ENCODE measurements at places on chromosomes 2 and 18.

DNA sequence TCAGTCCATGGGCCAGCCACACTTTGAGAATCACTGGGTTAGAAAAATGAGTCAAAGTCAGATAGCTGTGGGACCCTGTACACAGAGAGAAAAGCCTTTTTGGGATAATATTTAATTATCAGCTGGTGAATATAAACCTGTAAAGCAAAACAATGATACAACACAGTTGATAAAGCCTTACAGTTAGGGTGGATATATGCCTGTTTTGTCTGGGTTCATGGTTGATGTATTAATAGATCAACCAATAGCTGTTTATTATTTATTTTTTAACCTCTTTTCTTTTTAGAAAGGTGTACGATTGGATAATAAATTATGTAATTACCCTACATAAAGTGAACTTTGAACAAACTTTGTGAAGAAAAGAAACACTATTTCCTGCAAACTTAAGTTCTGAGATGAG, 145.6 kb downstream of the TDRD15 start:
- DNase-seq: no peak

- DNase-seq: no peak
These were observed 206.5 kb upstream of the TCF4 start for GRCh38 chr18:55794288-55795052.

DNA sequence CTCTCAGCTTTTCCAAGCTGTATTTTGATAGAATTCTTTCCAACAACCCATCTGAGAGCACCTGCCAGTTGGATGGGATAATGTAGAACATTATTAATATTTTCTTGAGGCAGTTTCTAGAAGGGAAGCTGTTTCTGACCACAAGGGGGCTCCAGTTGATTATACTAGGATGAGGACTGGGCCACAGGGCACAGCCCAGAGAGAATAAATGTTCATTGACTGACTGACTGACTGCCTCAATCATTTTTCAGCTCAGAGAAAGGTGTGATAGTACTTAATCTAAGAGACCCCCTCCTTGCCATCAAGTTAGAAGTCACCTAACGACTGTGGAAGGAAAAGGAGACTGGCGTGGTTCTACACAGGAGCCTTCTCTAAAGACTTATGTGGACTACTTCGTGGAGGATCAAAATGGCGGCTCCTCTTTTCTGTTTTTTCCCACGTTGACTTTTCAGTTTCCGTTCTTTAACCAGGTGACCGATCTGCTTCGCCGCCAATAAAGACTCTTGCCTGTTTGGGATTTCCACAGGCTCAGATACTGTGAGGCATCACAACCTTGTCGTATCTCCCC, 31.9 kb upstream of the CREG2 start:
- DNase-seq: peak; percentile 42

- no peak for DNase-seq
These were observed 265.2 kb downstream of the CCDC85A start for GRCh38 chr2:56449002-56449431.

DNA sequence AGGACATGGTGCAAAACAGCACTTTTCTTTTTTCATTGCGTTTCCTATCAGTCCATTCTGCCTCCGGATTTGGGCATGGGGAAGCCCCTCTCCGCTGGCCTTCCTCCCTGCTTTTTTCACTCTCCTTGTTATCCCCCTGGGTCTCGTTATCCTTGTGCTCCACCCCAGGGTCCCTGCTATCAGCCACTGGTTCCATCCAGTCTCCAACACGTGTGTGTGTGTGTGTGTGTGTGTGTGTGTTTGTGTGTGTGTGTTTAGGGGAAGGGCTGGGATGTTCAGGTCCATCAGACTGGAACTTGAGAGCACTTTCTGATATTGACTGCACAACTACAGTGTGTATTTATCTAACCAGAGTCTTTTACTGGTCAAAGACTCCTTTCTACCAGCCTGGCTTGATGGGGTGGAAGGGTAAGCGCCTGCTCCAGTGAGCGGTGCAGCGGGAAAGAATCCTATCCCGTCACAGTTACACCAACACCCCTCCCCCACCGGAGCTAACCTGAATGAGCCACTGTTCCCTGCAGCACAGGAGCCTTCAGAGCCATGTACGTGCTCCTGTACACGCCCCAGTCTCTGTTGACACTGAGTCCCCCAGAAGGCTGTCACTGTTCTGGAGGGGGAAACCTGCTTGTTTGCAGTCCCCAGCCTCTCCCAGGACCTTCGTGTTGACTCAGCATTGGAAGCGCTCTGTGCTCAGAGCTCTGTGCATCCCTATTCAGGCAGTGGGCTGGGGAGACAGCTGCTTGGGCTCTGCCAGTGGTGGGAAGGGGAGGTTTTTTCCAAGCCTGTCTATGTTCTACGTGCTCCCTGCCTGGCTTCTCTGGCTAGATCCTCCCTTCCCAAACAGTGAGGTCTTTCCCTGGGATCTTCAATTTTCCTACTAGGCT, 4.6 kb downstream of the INHA start:
- no peak for DNase-seq

DNA sequence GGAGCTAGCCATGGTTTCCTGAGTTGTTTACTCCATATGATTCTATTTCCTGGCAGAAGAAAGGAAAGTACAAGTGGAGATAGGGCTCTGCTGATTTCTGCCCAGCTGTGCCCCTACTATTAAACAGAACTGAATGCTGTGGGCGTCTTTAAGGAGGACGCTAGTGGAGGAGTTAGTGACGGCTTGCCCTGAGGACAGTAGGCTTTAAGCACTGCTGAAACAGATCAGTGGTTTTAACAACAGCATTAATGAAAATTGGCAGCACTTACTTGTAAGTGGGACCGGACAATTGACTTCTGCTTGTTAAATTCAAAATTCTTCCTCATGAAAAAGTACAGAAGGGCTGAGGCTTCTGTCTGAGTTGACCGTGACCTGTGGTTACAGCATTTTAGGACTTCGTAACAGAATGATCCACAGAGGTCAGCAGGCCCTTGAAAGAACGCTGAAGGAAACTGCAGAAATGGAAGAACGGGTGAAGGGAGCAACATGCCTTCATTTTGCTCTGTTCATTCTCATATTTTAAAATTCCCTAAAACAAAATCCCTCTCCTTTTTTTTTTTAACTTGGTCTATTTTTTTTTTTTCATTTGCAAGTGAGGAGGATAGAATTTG, 80.6 kb upstream of the CCDC195 start:
- DNase-seq: no peak

GRCh38 chr2:233076749-233077148, 16.6 kb downstream of the INPP5D start:
- no peak for DNase-seq

DNA sequence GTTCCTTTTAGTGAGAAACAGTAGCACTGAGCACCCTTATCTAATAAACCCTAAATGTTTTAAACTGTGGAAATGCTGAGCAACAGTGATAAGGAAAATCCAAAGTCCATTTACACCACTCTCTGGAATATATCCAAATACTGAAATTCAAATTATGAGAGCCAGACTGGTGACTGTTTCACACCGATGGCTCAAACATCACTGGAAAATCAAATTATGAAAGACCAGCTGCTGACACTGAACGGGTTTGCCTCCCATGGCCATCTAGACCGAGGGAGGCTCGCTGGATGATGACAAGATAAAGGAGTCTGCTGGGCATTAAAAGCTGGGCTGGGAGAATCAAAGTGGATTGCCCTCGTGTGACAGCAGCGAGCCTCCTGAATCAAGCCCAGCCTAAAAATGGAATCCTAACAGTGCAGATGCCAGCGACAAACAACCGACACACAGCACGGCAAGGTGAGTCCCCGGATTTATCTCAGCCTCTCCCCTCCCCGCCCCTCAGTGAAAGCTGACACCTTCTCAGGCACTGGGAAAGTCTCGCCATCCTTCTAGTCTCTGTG, 30.3 kb downstream of the SERPINE2 start:
- DNase-seq: no peak

DNA sequence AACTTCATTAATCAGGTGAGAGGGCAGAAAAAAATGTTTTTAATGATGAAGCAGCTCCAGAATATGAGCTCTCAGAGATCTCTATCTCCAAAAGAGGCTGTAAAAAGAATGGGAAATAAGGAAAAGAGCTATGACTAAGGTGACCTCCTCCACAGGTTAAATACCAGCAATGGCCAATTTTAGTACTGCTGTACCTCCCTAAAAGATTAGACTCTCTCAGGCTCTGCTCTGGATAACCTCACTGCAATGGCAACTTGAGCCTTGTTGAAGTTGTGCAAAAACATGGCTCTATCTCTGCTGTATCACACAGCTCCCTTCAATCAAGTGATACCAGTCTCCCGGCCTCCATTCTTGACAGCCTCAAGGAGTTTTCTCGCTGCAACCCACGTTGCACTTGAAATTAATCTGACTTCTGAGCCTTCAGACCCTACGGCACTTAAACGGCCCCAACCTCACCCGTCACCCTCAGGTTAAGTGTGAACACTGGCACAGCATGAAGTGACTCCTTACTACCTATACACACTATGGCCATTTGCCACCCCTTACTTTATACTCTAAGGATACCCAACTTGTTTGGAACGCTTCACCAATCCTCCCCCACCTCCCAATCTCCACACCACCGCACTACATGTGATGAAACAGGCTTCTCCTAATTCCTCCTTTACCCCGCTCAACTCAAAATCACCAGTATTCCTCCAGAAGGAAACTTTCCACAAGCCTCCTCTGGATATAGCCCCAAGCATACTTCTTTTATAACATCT, 36.3 kb downstream of the SMAD2 start:
- no peak for DNase-seq

- no peak for DNase-seq
These were observed 66.7 kb downstream of the KIAA1328 start for GRCh38 chr18:36895606-36896005.

DNA sequence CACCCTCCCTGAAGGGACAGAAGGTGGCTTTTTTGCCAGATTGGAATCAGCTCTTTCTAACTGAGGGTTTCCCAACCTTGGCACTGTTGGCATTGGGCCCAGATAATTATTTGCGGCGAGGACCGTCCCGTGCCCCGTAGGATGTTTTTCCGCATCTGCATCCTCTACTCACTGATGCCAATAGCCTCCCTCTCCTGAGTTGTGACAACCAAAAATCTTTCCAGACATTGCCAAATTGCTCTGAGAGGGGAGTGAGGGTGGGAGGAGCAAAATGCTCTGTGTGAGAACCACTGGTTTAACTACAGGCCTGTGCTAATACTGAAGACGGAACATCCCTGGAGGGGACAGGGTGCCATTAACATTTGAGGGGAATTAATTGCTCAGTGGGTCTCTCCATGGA, 33.6 kb upstream of the GLI2 start:
- no peak for DNase-seq

DNA sequence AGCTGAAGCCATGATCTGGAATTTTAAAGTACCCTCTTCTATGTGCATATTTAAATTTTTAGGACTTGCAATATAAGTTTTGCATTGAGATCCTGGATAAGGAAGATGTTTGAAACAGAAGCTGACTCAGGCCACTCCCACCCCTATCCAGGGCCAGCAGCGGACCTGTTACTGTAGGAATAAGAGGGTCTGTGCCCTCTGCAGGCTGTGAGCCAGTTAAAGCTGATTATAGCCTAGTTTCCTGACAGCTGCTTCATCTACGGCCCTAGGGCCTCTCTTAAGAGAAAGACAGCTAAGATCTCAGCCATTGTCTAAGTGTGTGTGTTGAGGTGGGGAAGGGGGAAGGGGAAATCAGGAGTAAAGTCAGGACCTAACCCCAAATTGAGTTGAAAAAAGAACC, 234.0 kb downstream of the HAUS1 start:
- DNase-seq: no peak

DNA sequence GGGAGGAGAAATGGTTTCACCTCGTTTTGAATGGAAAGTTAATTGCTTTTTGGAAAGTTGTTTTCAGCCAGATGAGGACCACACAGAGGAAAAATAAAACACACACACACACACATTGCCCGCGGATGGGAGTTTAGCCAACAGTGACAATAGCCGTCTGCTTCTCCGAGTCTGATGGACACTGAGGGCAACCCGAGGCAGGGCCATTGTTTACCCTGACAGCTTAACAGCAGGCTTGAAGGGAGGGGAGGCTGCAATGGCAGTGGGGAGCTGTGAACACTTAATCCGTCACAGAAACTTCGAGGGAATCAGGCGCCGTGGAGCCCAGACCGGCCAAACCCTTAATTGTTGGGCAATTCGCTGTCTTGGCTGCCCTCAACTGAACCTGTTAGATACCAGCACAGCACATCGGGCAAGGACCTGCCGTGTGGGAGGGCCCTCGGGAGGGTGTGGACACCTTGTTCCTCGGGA, 145.9 kb downstream of the ACKR3 start:
- no peak for DNase-seq

DNA sequence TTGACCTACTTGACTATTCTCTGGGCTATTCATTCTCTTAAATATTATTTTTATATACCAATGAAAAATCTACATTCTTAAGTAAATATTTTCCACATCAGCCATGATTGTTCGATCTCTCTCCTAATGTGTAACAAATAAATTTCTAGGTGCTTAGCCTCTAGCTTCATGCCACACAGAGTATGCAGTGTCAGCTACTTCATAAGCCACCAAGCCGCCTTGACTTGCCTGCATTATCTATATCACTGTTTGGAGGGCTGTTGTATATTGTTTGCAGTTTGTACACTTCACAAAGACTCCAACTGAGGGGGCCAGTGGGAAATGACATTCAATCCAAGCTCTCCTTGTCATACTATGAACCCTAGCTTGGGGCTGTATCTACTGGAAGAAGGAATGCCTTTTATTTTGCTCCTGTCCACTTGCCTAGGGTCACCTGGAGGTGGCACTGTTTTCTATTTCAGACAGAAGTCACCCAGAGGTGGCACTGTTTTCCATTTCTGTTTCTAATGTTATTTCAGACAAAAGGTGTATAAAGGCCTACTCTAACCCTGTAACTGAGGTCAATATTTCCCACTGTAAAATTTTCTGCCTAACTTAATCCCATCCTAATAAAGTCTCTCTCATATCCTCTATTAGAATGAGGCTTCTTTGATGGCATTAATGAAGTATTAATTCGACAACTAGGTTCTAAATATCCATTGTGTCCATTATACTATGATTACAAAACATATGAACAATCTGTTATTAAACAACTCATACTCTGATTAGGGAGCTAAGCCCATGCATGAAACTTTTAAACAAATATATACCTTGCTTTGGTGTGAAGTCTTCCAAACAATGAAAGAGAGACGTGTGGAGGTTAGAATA, 36.4 kb downstream of the COL5A2 start:
- peak; percentile 25 for DNase-seq

DNA sequence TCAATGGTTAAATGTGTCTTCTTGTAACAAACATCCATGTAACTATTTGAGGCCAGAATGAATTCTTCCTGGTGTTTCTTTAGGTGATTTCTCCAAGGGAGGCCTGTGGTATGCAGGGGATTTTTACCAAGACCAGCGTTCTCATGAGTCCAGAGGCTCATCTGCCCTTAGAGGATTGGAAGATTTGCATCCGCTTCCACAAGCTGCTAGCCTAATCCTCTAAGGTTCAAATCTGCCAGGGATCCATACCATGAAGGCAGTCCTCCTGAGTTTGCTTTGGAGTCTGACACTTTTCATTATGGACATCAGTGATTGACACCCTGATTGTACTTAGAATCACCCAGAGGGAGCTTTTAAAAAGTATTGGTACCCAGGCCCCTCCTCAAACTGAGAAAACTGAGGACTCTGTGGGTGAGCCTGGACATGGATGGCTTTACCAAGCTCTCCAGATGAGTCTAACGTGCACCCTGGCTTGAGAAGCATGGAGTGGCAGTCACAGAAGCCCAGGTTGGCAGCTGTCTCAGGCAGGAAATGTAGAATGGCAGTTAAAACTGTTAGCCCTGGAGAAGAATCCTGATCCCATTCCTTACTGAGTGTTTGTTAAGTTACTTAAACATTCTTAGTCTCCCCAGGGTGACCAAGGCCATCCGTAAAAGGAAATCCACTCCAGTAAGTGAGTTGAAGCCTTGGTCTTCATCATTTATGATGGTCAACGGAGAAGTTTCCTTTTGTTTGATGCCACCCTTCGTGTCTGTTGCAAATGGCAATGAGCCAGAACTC, 95.3 kb upstream of the RMDN2 start:
- DNase-seq: no peak
